ENCODE measurements at places on chromosomes 6 and 20. TPM values are rescaled to one million over a fixed set of nuclear protein-coding genes. Genes with fewer than 3 reads are reported as not detected.

The NMBR gene
- not detected for total RNA-seq

The NOX3 gene
- total RNA-seq = not detected

The SLC17A2 gene
- total RNA-seq = not detected

The C20orf204 gene
- total RNA-seq = 0.54 TPM

The CDH4 gene
- total RNA-seq = 6.2 TPM

All from A549 treated with ZK216348 at 1 μM for 4 hours (cell line).